HFFc6 (cell line): ENCODE measurements at places on chromosomes 2 and 18.
A peak's percentile ranks its signal among the peaks of the same experiment; 100 is the strongest.

DNA sequence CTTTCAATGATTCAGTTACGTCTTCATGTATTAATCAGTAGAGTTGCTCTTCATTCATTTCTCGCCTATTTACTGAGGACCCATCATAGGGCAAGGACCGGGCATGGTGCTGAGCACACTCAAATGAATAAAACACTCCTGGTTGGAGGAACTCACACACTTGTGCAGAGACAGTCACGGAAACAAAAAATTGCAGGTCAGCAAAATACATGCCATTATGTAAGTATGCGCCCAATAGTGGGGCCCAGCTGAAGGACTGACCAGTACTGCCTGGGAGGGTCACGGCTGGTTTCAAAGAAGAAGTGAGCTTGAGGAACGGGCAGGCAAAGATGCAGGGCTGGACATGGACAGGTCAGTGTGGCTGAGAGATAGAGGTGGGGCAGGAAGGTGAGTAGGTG is 102.9 kb downstream of the DDX1 start:
- DNase-seq: no peak

GRCh38 chr2:132747046-132747445 is 77.0 kb upstream of the LYPD1 start:
- no peak for DNase-seq

GRCh38 chr2:160266037-160266551 is 66.0 kb upstream of the ITGB6 start:
- DNase-seq: no peak

- peak; percentile 85 for DNase-seq
Observed at GRCh38 chr18:3511980-3512379, 62.0 kb downstream of the TGIF1 start.

GRCh38 chr2:5975401-5975800 is 283.2 kb downstream of the SOX11 start:
- DNase-seq: no peak

DNA sequence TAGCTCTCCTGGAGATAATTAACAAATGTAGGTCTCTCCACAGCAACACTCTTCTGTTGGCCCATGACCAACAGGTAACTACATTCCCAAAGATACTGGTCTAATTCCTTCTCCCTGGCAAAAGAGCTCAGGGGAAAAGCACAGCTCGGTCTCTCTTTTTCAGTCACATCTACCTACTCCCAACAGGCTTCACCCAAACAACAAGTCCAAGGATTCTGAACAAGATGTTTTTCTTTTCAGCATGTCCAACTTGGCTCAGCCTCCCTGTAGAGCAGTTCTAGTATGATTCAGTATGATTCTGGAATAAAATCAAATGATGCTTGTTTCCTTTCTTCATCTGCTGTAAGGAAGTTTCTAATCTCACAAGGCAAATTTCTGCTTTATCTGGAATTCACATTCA is 1704.8 kb upstream of the PIK3C3 start:
- DNase-seq: no peak

DNA sequence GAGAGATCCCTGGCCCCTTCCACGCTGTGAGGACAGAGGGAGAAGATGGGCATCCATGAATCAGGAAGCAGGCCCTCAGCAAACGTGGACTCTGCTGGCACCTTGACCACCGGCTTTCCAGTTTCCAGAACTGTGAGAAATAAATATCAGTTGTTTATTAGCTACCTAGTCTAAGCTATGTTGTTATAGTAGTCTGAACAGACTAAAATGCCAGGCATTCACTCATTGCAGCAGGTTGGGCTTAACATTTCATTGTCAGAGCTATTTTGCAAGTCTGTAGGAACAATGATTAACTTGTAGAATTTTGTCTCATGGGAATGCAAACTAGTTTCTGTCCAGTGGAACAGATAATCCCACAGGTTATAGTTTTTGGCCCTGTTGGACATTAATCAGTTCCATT is 24.8 kb upstream of the TBC1D8 start:
- DNase-seq: no peak

DNA sequence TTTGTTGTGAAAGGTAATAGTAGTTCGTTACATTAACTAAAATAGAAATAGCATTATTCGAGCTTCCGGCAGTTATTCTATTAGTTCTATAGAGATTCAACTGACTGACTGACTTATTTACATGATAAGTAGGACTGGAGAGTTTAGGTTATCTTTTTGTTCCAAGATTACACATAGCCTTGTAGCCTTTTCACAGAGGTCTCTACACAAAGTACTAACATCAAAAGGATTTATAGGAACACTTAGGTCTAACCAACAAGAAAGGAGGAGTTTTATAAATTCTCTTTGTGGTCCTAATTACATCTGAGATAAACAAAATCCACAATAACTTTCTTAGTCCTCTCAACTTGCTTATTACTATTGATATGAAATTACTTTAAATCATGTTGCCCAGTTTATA is 62.8 kb downstream of the SOS1 start:
- DNase-seq: no peak

DNA sequence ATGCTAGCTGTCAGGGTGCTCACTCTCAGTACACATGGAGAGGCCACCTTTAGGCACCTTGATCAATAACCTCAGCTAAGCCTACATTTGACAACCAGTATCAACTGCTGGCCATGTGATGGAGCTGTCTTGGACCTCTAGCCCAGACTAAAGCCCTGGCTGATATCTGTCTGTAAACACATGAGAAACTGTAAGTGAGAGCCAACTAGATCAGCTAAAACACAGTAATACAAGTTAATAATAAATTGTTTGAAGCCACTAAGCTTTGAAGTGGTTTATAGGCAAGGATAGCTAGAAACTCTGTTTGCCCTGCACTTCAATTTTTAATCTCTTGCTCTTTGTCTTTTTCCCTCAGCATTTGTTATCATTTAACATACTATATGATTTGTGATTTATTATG is 407.1 kb downstream of the SPAG16 start:
- no peak for DNase-seq

DNA sequence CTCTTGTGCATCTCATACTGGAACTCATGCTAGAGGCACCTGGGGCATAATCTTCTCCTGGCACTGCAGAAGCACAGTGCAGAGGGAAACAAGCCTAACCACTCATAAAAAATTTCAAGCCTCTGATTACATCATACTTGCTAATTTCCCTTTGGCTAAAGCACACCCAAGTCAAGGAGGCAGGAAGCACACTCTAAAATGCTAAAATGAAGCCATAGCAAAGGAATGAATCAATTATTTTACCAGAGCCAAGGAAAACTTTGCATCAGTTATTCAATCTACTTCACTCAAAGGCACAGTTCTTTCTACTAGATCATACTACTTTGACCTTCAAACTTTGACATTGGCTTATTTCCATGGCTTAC is 79.6 kb upstream of the SPOPL start:
- DNase-seq: peak; percentile 81

DNA sequence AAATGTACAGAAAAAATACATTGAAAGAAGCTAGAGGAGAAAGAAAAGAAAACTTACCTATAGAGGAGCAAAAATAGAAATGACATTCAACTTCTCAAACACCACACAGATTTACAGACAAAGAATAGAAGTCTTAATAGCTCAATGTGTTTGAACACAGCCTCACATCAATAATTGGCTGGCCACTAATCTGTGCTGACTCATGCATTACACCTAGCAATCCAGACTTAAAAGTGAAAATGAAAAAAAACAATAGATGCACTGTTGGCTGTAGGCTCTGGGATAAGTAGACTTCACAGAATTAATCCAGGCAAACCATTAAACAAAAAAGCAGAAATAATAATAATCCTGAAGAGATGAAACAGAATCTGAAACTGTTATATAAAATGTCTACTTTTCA is 961.3 kb upstream of the CELF4 start:
- no peak for DNase-seq

GRCh38 chr2:119746836-119747686 is 12.7 kb upstream of the PTPN4 start:
- peak; percentile 12 for DNase-seq

DNA sequence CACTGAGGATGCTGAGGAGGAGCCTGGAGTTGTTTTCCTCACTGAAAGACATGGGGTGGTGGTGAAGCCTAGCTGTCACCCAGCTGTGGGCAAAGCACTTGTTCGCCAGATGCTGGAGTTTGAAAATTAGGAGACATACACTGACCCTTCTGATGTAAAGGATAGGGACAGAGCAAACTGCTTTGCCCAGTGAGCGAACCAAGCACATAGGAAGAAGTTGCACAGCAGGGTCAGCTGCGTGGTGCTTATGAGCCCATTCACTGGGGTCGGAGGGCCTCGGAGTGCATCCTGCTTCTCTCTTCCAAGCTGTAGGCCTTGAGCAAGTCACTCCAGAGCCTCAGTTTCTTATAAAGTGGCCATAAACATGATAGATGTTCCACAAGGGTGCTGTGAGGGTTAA is 50.9 kb downstream of the HK2 start:
- DNase-seq: no peak

DNA sequence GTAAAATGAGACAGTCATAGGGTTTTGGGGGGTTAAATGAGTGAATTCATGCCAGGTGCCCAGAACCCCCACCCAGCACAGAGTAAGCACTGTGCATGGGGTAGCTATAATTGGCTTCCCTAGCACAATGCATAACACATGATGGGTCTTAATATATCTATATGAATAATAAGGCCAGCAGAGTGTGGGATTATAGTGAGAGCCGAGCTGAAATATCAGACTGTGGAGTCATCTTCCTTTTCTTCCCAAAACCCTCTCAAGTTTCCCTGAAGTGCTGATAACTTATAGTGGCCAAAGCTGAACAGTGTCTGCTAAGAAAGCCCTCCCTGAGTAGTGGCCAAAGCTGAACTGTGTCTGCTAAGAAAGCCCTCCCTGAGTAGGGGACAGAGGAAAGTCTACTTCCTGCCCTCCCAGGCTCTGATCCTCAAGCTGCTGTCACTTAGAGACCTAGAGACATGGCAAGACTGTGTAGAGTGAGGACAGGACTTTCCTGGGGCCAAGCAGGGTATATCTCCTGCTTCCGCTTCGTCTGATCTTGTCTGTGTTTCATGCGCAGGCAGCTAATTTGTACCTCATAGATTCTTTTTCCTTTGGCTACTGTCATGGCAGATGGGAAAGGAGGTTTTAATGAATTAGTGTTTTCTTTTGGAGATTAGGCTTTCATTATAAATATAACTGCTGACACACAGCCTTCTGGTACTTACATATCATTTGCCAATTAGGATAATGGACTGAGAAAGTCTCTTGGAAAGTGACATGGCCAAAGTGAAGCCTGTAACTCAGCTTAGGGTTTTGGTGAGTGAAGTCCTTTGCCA is 94.9 kb downstream of the FHOD3 start:
- DNase-seq: no peak

GRCh38 chr18:12608301-12608700 is 49.6 kb downstream of the SPIRE1 start:
- no peak for DNase-seq

GRCh38 chr18:78813936-78814710 is 165.5 kb upstream of the SALL3 start:
- no peak for DNase-seq

GRCh38 chr2:24454294-24454693 is 36.8 kb upstream of the NCOA1 start:
- peak; percentile 1 for DNase-seq

GRCh38 chr2:208354964-208355381 is 51.6 kb upstream of the PTH2R start:
- DNase-seq: no peak

DNA sequence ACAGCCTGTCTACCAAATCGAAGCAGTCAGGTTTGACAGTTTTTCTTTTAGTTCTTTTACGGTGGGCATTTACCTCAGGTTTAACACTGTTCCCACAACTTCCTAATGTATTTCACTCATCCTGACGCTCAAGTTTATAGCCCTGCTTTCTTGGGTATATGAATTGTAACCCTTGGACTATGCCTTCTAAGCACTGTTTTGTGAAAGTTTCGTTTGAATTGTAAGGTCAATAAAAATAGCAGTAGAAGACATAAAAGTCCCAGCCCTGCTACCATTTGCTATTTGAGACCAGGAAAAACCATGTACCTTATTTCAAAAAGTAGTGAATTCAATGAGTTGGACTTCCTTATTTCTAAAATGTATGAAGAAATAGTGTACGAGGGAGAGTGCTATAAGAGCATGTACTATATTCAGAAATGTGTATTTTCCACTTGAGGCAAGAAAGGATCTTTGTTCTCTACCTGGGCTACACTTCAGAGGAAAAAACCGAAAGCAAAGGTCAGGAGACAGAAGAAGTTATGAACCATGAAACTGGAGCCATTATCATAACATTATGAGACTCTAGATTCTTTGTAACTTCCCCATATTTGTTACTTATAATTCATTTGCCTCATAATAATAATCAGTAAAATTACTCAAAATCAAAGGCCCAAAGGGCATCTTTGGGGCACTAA is 1.9 kb upstream of the ZC3H15 start:
- no peak for DNase-seq

GRCh38 chr2:156787517-156787916 is 351.3 kb downstream of the GPD2 start:
- no peak for DNase-seq

DNA sequence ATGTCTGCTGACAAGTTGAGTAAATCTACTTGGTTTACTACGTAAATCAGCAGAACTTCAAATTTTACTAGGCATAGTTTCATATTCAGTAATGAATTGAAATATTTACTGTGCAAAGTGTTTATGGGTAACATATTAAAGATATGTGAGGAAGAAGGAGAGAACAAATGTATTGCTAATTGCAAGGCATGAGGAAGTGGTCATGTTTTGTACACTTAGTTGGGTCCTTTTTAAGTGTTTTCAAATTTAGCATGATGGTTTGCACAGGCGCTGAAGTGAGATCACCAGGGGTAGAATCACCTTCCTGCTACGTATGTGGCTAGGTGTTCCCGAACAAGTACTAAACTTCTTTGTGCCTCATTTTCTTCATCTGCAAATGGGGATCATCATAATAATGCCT is 1534.4 kb downstream of the LRP1B start:
- DNase-seq: no peak

DNA sequence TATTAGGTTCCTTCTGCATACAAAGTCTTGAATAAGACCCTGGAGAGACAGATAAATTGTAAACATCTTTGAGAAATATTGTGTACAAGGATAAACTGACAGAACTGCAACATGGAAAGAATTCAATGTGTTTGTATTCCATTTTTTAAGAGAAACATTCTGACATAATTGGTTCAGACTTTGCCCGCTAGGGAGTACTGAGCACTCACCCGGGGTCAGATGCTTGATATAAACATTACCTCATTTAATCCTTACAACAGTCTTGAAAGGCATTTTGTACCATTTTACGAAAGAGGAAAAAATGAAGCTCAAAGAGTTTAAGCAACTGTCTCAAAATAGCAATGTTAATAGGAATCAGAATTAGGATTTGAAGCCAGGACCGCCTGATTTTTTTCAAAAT is 416.7 kb upstream of the CRIM1 start:
- no peak for DNase-seq

DNA sequence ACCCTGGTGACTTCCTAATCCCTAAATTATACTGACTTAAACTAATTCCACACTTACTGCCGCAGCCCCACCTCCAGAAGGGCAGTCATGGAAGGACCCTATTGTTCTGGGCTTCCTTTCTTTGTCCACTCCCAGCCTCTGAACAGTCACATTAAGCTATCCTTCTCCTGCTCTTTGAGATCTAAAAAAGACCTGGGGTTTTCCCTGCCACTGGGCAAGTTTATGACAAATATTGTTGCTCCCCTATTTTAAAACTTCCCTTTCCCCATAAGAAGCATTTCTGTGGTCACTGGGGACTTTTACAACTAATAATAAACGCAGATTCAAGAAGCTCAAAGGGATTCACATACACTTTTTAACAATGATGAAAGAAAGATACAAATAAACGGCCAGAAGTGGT is 47.2 kb upstream of the XPO1 start:
- no peak for DNase-seq
